OCI-M1 (cell line): ENCODE measurements at places on chromosomes 1 and 21.

DNA sequence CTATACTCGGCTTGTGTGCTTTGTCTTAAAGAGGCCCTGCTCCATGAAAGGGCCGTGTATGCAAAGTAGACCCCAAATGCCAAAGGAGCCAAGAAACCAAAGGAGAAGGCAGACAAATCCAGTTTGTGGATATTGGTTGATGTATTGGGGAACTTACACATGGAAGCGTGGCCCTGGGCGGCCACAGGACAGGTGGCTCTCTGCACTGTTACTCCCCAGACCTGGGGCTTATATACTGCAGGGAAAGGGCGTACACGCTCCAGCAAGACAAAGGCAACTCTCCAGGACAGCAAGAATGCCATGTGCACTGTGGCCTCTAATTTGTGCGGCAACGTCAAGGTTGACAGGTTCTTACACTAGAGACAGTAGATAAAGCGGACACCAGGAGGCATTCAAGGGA lies 24.8 kb downstream of the RSPH1 start:
- DNase-seq: no peak

DNA sequence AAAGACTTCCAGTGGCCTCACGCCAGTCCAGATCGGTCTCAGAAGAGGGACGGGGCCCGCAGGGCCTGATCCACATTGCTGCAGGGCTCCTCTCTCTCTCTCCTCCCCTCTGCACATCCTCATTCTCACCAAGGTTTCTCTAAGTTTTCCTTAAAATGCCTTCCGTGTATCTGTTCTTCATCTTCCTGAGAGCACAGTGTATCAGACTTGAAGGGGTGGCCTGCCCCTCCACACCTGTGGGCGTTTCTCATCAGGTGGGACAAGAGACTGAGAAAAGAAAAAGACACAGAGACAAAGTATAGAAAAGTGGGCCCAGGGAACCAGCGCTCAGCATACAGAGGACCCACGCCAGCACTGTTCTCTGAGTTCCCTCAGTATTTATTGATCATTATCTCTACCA lies 66.4 kb downstream of the PRKAB2 start:
- DNase-seq: no peak

- DNase-seq: peak; percentile 61
These were observed 280.7 kb downstream of the LMX1A start for GRCh38 chr1:165075725-165076370.

- DNase-seq: no peak
These were observed 46.9 kb upstream of the IFNLR1 start for GRCh38 chr1:24233684-24234600.

DNA sequence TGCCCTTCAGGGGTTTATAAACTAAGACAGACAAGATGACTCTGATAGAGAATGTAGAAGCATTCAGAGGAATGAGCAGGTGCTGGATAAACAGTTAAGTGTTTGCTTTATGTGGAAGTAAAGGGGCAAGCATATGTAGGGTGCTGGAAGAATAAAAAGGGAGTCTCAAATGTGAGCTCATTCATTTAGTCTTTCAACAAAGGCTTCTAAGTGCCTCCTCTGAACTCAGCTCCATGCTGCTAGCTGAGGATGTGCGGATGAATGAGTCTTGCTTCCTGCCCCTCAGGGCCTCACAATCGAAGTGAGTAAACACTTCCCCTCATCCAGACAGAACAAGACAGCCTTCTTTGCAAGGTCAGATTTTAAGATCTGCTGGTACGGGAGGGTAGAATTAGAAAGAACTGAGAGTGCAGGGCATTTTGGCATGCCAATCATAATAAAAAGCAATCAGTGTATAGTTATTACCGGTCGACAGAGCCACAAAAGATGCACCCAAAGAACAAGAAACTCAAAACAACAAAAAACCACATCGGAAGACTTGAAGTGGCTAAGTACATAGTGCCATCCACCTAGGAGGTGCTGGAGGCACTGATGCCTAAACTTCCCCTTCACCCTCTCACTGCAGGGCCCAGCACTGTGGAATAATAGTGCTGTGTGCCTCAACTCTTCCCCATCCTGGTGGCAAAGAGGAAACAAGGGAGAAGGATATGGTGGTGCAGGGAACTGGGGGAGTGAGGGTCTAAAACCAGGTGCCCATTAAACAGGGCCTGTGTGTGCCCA lies 69.8 kb downstream of the TNR start:
- DNase-seq: no peak

GRCh38 chr1:25906644-25907300 lies 553 bp upstream of the STMN1 start:
- DNase-seq: no peak

DNA sequence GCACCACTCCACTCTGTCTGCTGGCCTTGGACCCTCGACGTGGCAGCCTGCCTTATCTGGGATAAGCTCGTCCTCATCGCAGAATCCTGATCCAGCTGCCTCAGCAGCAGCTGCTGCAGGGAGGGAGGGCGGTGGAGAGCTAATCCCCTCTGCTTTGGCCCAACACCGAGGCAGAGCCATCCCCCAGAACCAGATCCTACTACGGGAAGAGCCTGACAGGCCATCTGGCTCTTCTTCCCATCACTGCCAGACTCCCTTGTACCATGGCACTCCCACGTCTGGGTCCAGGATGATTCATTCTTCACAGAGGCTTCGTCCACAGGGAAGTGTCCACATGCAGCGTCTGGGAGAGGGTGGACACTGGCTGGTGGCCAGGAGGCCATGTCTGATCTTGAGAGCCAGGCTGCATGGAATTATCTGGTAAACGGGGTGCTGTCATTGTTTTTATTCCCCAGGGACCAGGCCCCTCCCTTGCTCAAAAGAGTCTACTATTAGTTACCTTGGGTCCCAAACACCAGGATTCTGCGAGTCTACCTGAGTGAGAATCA lies 14.6 kb upstream of the PKP1 start:
- DNase-seq: no peak

DNA sequence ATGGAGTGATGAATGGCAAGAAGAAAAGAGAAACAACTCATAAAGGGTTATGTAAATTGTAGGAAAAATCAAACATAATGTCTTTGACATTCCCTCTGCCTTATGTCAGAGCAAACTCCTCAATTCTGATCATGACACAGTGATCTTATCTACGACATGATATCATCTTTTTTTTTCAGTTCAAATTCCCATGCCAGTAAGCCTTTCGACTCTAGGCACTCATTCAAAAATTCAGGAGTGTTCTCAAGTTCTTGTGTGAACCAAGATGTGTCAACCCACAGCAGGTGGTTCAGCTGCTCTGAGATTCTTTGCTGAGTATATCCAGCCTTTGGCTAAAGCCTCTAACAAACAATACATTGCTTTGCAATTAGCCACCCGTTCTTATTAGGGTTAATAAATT lies 97.1 kb upstream of the ESRRG start:
- DNase-seq: no peak

- DNase-seq: no peak
These were observed 25.2 kb downstream of the CNST start for GRCh38 chr1:246591504-246591903.

GRCh38 chr1:157773493-157774350 lies 3.2 kb downstream of the FCRL2 start:
- DNase-seq: peak; percentile 11
